Calu3 (cell line): ENCODE measurements at places on chromosomes 12 and 14. TPM values are rescaled to one million over a fixed set of nuclear protein-coding genes. Genes with fewer than 3 reads are reported as not detected.

- peak; percentile 29 for DNase-seq
These were observed 29.0 kb downstream of the ATF7IP start for GRCh38 chr12:14394317-14395073.

- DNase-seq: no peak
These were observed 31.9 kb downstream of the KSR2 start for GRCh38 chr12:117936722-117937484.

- DNase-seq: no peak
These were observed 53.4 kb downstream of the PPP2R5C start for GRCh38 chr14:101814934-101815333.

DNA sequence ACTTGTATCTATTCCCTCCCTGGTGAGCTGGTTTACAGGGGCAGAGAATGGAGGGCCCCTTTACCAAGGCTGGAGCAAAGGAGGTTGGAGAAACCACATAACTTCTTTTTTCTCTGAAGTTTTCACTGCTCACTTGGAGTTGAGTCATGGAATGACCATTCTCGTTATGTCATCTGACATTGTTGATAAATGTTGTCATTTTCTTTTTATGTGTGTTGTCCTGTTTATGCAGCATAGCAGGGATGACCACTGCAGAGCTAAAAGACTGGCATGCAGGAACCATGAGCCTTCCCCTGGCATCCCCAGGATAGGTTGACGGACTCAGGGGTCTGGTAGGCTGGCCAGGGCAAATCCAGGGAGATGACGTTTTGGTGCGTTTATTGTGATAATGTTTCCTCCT lies 256.8 kb upstream of the DDHD1 start:
- DNase-seq: no peak

LPAR5 gene
- 2.5 and 3.2 TPM in 2 replicates for total RNA-seq
